ENCODE measurements at places on chromosomes 3 and 15.

DNA sequence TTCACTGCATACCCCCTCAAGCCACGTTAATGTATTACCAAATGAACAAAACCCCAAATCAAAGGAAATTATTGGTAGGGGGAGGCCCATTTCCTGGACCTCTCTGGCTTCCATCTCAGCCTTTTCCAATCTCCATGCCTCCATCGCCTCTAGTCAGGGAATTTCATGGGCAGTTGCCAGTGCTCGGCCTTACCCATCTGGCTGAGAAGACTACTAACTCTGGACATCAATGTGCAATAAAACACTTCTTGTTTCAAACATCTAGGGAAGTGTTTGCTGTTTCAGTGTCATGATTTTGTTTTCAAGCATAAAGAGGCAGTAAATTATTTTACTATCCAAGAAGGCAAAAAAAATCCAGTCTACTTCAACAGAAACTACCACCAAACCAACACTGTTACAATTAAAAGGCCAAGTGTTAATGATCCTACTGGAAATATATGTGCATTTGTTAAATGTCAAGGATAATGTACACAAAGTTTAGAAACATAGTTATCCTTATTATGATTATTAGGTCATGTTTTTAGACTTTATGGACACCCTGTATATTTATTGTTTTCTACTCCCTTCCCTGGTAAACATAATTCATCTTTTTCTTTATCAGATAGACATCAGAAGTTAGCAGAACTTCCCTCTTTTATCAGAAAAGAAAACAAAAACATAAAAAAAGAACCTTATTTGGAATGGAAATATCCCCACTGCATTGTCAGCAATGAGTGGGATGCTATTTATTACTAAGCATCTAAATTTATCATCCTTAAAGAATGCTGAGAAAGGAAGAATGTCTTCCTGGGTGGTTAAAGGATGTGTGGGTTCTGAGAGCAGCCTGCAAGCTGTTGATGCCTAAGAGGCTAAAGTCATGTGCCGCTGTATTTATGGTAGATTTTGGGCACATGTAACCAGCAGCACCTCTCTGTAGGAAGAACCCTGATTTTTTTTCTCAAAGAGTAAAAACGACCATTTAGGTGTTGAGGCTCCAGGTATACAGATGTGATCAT lies 15.2 kb downstream of the LDHAL6B start:
- DNase-seq, result peak; percentile 60

DNA sequence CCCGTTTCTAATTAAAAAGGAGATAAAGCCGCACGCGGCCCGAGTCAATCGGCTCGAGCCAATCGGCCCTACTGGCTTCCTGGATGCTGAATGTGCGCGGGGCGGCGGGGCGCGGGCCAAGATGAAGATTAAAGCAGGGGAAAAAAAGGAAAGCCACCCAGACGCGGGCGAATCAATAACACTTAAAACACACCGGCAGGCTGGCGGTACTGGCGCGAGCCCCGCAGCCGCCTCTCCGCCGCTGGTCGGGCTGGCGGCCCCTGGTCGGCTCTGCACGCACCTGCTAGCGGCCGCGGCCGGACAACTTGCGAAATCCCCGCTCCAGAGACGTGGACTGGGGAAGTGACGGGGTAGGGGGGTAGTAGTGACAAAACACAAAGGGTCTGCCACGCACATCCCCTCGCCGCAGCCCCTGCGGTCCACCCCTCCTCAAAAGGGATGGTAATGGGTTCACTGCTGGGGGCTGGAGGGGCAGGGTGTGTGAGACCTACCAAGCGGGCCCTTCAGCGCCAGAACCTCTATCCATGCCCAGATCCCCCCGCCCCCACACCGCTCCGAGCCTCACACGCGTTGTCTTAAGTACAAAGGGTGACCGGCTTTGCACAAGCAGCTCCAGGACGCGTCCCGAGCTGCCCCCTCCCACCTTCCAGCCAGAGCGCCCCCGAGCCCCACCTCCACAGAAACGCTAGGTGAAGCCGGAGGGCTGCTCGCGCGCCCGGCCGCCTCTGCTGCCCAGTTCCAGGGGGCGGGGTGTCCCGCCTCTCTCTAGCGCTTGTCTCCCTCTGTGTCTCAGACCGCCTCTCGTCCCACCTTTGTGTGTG lies 1.4 kb downstream of the WNT7A start:
- DNase-seq, result no peak

DNA sequence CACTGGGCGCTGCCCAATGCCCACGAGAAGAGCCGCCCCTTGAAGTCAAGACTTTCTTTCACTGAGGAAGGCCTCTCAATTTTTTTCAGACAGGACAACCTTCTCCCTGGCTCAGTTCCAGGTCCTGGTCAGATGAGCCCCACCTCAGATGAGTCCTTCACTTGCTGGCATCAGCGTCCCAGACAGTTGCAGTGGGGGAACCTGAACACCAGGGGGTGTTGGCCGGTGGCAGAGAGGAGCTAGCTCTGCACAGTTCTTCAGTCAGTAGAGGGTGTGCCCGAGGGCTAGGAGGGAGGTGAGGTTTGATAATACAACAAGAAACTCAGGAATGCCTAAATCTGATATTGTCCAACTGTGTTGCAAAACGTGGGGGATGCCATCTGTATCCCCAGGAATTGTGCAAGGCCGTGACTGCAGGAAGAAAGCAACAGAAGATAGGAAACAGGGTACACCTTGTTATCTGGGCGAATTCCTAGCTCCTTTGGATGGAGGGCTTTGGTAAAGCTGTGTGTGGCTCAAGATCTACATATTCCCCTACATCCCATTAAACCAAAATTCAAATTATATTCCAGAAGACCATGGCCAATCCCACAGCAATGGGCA lies 34.3 kb downstream of the CCR3 start:
- no peak for DNase-seq

DNA sequence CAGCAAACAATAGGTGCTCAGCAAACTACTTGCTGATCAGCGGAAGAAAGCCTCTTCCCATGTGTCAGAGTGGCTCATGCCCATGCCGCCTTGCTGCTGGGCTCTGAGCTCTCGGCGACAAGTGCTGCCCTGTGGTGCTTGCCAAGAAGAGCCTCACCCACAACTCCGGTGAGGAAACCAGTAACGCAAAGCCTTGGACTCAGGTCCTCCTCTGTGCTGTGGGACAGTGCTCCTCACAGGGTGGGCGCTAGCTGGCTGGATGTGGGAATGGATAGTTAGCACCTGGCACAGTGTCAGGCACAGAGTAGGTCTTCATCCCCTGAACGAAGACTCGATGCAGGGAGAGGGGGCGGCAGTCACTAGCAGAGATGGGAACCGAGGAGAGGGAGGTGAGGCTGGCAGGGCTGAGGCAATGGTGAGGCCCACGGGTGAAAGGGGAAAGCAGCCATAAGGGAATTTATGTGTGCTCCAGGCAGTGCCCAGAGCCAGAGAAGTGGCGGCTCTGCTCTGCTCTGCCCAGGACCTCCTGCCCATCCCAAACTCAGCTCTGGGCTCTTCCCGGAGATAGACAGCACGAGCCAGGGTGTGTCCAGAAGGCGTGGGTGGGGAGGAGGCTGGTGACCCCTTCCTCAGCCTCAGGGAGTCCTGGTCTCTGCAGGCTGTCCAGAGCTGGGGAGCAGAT lies 55.7 kb downstream of the IQSEC1 start:
- no peak for DNase-seq

GRCh38 chr15:60871152-60871551 lies 357.9 kb downstream of the RORA start:
- DNase-seq, result no peak

DNA sequence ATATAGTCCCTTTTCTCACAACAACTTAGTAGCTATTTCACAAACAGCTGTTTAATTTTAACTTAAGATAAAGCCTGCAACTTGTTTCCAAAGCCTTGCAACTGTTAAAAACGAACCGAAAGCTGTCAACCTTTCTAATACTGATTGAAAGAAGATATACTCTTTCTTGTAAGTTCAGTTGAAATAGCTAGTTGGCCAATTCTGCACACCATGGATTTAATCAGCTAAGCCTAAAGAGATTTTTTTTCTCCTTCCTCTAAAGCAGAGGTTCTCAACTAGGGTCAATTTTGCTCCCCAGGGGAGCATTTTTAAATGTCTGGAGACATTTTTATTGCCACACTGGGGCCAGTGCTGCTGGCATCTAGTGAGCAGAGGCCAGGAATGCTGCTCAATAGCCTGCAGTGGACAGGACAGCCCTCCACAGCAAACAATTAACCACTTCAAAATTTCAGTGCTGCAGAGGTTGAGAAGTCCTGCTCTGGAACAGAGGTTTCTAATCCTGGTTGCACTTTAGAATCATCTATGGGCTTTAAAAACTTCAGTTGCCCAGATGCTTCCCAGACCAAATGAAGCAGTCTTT lies 26.2 kb downstream of the MINDY4B start:
- no peak for DNase-seq

DNA sequence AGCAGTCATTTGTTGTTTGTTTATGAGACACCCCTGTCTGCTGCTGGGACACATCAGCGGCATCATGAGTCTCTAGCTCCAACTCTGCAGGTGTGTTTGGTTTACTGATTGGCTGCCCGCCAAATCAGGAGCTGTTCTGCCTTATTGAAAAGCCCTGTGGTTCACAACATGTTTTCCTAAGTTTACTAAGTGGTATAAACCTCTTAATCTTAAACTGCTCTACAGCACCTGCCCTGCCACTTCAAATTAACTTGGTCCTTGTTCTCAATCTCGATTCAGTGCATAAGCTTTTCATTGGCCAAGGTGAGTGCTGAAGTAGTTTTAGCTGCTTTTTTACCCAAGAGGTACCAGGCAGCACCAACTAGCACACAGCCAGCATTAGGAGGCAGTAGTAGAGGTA lies 77.8 kb upstream of the WDR72 start:
- no peak for DNase-seq

GRCh38 chr3:150765949-150766720 lies 3.2 kb upstream of the SIAH2 start:
- DNase-seq, result peak; percentile 68

- no peak for DNase-seq
These were observed 14.1 kb upstream of the CXCR6 start for GRCh38 chr3:45929042-45929679.

DNA sequence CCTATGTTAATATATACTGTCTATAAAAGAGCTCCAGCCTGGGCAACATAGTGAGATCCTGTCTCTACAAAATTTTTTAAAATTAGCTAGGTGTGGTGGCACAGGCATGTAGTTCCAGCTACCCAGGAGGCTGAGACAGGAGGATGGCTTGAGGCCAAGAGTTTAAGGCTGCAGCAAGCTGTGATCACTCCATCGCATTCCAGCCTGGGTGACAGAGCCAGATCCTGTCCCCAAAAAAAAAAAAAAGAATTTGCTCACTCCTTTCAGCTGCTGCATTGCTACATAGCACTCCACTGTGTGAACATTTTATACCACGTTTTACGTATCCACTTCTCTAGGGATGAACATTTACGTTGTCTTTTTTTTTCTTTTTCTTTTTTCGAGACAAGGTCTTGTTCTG lies 6.0 kb upstream of the TSEN2 start:
- DNase-seq, result no peak
